Breast epithelium (tissue), 4 donors: ENCODE measurements at places on chromosomes 3 and 15. TPM values are rescaled to one million over a fixed set of nuclear protein-coding genes. Genes with fewer than 3 reads are reported as not detected.

The SAMD7 gene
- not detected for total RNA-seq

The MME gene
- 114 TPM for total RNA-seq

The KLHL24 gene
- total RNA-seq = 108 TPM

The C2CD4B gene
- total RNA-seq = 0.98 TPM

The CHL1 gene
- 40.3 TPM for total RNA-seq

The BCHE gene
- 27.1 TPM for total RNA-seq

The LNP1 gene
- 3.3 TPM for total RNA-seq

The CEP19 gene
- total RNA-seq = 2.1 TPM

DNA sequence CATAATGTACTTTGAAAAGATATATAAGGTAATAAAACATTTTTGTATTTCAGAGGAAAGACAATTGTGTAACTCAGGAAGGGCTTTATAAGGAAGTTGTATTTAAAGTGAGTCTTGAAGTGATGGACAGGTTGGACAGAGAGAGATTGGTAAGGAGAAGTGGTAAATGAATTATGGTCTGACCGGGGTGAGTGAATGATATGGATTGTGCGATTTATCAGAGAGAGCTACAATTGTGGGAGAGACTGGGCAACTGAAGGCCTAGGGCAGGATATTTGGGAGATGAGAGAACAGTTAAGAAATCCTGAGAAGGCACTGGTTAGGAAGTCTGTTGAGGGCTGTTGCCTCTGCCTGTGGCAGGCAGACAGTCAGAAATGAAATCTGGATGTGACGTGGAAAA, 14.8 kb downstream of the IL1RAP start:
- H3K27me3 ChIP-seq = no peaks in the 10 kb centered on the region
- no peaks in the 10 kb centered on the region for H3K4me1 ChIP-seq
- no peak for DNase-seq

GRCh38 chr3:2968475-2968874, 141.7 kb downstream of the IL5RA start:
- no peaks in the 10 kb centered on the region for H3K27me3 ChIP-seq
- H3K4me1 ChIP-seq = no peaks in the 10 kb centered on the region
- no peak overlapping the region for H3K27ac ChIP-seq
- no peaks in the 10 kb centered on the region for H3K36me3 ChIP-seq
- DNase-seq = no peak

GRCh38 chr15:41013691-41014414, 60.6 kb downstream of the CHAC1 start:
- DNase-seq = no peak
- H3K36me3 ChIP-seq = no peaks in the 10 kb centered on the region
- no peak overlapping the region for H3K27ac ChIP-seq
- H3K27me3 ChIP-seq = no peaks in the 10 kb centered on the region
- H3K4me3 ChIP-seq = no peak overlapping the region
- H3K4me1 ChIP-seq = no peaks in the 10 kb centered on the region

GRCh38 chr3:5103743-5104142, 18.3 kb upstream of the ARL8B start:
- no peak overlapping the region for H3K4me3 ChIP-seq
- DNase-seq = no peak
- H3K27ac ChIP-seq = no peak overlapping the region
- H3K27me3 ChIP-seq = no peaks in the 10 kb centered on the region
- H3K36me3 ChIP-seq = no peaks in the 10 kb centered on the region

DNA sequence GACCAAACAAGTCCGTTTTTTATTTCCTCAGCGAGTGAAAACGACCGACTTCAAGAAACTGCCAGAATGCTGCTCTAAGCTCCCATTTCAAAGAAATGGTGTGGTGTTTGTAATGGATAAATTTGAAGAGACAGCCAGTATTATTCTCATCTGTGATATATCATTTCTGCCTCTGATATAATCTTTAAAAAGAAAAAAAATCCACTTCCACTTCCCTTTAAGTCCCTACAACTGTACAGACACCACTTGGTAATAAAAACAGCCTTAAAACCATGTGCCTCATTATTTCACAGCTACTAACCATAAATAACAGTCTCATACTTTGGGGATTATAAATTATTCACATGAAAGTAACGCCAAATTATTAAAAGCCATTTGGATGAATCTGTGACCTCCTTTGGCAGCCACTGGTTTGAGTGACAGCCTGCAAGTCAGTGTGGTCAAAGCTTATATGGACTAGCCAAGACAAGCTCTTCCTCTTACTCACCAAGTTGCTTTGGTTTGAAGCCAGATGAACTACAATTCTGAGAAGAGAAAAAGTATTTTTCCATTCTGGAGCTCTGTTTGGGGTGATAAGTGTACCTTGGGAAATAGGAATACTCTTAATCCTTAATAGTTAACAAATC, 168.0 kb downstream of the SHOX2 start:
- no peak overlapping the region for H3K27ac ChIP-seq
- DNase-seq = no peak
- H3K27me3 ChIP-seq = no peaks in the 10 kb centered on the region

DNA sequence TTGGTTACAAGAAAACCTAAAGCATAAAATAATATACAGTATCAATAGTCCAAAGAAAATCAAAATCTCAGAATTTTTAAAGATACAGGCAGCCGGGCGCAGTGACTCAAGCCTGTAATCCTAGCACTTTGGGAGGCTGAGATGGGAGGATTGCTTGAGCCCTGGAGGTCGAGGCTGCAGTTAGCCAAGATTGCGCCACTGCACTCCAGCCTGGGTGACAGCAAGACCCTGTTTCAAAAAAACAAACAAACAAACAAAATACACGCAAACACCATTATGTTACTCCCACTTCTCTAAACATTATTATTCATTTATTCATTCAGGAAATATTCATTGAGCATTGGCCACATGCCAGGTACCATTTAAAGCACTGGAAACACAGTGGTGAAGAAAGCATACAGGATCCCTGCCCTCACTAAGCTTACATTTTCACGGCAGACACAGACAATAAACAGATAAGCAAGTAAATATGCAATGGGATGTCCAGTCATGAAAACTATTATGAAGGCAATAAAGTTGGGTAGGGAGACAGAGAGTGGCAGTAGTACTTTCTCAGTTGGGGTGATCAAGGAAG, 6.7 kb downstream of the BCL2A1 start:
- no peak for DNase-seq
- no peak overlapping the region for H3K27ac ChIP-seq
- no peaks in the 10 kb centered on the region for H3K36me3 ChIP-seq

GRCh38 chr3:8385848-8386620, 115.6 kb upstream of the LMCD1 start:
- no peak for DNase-seq
- H3K27ac ChIP-seq = no peak overlapping the region
- no peak overlapping the region for H3K4me3 ChIP-seq
- H3K36me3 ChIP-seq = no peaks in the 10 kb centered on the region

GRCh38 chr3:127053979-127054378, 71.1 kb downstream of the PLXNA1 start:
- H3K36me3 ChIP-seq = no peaks in the 10 kb centered on the region
- peaks cover 19% of the 10 kb centered on the region for H3K4me1 ChIP-seq
- H3K27ac ChIP-seq = no peak overlapping the region
- no peak overlapping the region for H3K4me3 ChIP-seq
- no peak for DNase-seq
- H3K27me3 ChIP-seq = no peaks in the 10 kb centered on the region

GRCh38 chr3:26350853-26351252, 271.7 kb upstream of the LRRC3B start:
- no peaks in the 10 kb centered on the region for H3K36me3 ChIP-seq
- no peak for DNase-seq

DNA sequence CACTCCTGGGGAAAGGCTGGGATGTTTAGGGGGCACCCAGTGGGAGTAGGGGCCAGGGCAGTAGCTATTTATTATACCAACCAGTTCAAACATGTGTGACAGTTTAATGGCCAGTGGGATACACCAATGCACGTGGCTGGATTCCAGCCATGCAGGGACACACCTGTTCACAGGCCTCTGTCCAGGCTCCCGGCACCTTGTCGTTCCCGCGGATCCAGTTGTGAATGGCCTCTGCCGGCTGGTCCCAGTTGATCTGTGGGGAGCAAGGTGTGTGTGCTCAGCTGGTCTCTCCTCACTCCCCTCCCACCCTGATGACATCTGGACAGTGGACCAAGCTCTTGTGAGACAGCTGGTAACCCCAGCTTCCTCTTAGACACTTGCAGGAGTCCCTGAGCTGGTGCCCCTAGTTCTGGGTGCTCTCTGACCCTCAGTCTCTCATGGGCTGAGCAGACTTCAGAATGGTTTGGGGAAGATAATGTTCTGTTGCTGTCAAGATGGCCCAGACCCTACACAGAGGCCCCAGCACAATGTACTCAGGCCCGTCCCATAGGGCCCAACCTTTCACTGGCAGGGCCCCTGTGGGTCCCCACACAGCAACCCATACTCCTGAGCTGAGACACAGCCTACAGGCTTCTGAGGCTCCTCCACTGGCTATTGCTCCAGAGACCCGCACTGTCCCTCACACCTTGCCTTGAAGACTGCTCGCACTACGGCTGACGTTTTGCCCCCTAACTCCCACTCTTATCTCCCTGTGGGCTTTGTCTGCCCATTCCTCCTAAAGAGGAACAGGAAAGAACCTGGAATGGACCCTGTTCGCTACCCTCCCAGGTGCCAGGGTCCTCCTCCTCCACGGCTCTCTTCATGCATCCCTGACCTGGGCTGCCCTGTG, 25.8 kb downstream of the ALDH1L1 start:
- DNase-seq = no peak
- H3K36me3 ChIP-seq = no peaks in the 10 kb centered on the region
- H3K4me3 ChIP-seq = no peak overlapping the region
- H3K27me3 ChIP-seq = no peaks in the 10 kb centered on the region

GRCh38 chr3:108227131-108227530, 4.9 kb upstream of the IFT57 start:
- no peaks in the 10 kb centered on the region for H3K4me1 ChIP-seq
- no peaks in the 10 kb centered on the region for H3K36me3 ChIP-seq
- no peak overlapping the region for H3K4me3 ChIP-seq
- DNase-seq = no peak
- H3K27ac ChIP-seq = no peak overlapping the region

DNA sequence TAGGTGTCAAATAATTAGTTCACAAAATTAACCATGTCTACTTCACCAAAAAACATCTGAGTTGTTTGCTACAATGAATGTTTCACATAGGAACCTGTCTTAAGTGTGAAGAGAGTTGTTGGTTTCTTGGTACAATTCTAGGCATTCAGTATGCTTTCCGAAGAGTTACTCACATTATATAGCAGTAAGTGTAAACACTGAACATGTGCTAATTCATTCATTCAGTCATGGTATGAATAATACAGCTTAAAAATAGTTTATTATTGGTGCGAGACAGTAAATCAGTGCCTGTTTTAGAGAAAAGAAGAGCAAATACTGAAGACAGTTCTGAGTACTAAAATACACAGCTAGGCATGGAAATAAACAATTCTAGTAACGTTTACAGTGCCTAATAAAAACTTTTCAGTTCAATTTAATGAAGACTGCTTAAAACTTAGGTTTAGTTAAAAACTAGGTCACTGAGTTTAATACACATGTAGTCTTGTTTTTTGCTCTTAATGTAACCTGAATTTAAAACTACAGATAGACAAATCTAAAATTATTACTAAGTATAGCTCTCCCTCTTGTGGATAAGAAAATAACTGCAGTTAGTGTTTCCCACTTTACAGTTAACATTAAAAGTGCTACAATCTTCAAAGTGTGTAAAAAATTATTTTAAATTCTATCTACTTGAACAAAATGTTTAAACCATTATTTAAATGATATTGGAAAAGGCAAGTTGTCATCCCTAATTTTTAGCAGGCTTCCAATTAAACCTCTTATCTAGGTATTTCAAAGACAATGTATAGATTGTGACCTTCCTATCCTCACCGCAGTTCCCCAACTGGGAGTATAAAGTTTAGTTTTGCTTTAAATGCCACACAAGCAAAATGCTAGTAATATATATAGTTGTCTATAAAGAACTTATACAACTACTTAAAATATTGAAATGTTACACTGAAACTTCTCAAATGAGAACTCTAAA, 20.1 kb upstream of the ZCWPW2 start:
- no peak for DNase-seq
- no peak overlapping the region for H3K27ac ChIP-seq
- H3K4me1 ChIP-seq = no peaks in the 10 kb centered on the region
- no peaks in the 10 kb centered on the region for H3K27me3 ChIP-seq

- H3K27ac ChIP-seq = no peak overlapping the region
- H3K36me3 ChIP-seq = no peaks in the 10 kb centered on the region
- no peak for DNase-seq
- no peaks in the 10 kb centered on the region for H3K4me1 ChIP-seq
Observed at GRCh38 chr3:154334973-154335420, 10.7 kb upstream of the DHX36 start.

DNA sequence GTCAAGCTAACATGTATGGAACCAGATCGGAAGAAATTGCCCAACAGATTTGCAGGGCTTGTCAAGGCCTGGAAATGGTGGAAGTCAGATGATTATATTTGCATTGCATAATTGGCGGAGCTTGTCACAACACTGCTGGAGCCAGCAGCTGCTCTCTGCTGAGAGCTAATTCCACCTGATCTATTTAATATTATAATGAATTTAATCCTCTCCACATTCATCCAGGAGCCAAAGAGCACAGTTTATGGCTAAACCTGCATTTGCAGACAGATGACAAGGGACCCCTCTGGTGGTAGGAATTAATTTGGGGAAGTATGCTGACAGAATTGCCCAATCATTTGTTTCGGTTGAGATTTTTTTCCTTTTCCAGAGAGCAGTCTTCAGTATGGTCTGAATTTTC, 730.2 kb downstream of the TUSC7 start:
- no peak overlapping the region for H3K4me3 ChIP-seq
- no peaks in the 10 kb centered on the region for H3K4me1 ChIP-seq
- H3K27me3 ChIP-seq = no peaks in the 10 kb centered on the region
- no peak for DNase-seq
- no peaks in the 10 kb centered on the region for H3K36me3 ChIP-seq

DNA sequence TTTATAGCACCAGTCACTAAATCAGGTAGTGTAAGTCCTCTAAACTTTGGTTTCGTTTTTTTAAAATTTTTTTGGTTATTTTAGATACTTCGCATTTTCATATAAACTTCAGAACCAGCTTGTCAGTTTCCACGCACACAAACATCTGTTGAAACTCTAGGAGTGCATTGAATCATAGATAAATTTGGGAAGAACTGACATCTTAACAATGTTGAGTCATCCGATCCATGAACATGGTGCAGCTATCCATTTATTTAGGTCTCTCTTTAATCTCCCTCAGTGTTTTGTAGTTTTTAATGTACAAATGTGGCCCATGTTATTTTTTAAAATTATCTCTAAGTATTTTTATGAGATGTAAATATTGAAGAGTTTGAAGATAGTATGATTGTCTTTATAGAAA, 17.7 kb downstream of the TICRR start:
- no peaks in the 10 kb centered on the region for H3K4me1 ChIP-seq
- H3K4me3 ChIP-seq = no peak overlapping the region
- H3K36me3 ChIP-seq = no peaks in the 10 kb centered on the region
- DNase-seq = no peak
- no peaks in the 10 kb centered on the region for H3K27me3 ChIP-seq

GRCh38 chr15:53458736-53459135, 300.7 kb downstream of the WDR72 start:
- no peaks in the 10 kb centered on the region for H3K36me3 ChIP-seq
- no peak overlapping the region for H3K27ac ChIP-seq
- H3K27me3 ChIP-seq = no peaks in the 10 kb centered on the region
- H3K4me3 ChIP-seq = no peak overlapping the region
- H3K4me1 ChIP-seq = no peaks in the 10 kb centered on the region
- no peak for DNase-seq
